ENCODE measurements at places on chromosomes 5 and 9.

DNA sequence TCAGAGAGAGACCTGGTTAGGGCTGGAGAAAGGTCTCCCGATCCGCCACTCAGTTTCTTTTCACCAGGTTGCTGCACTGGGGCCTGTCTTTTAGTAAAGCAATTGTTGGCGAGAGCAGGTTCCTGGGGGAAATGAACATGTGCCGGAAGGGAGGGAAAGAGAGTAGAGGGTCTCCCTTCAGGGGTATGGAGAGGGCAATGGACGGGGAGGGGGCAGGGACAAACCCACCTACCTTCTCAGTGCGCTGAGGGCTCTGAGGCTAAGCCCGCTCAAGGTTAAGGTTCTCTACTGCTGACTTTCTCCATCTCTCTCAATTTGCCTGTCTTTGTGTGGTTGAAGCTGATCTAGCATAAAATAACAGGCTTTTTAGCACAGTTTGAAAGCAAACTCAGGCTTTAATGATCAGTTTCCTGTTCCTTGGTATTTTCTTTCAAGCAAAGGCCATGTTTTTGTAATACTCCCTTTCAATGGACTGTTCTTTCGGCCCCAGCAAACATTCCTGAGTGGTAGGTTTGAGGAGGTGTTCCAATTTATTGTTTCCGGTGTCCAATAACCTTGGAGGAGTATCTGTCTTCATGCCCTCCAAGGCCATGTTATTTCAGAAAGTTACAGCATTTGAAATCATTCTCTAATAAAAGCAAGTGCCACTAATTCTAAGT, 25.5 kb upstream of the TRAF1 start:
- no peak for DNase-seq

DNA sequence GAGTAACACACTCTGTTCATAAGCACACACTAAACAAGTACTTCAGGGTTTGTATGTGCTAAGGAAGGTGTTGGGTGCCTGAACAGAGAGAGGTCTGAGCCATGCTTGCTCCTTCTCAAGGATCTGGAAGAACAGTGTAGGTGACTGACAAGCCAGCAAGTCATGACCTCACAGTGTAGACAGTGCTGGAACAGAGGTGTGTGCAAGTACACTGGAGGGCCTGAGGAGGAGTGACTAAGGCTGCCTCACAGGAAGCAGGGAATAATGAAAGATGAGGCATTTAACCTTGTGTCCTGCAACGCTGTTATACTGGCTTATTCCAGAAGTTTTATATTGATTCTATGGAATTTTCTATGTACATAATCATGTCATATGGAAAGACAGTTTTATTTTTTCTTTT, 83.9 kb downstream of the TMEM174 start:
- no peak for DNase-seq

- no peak for DNase-seq
These were observed 6.1 kb downstream of the RPS14 start for GRCh38 chr5:150443242-150444075.

- DNase-seq, result no peak
These were observed 126.7 kb downstream of the COL23A1 start for GRCh38 chr5:178463321-178464155.

DNA sequence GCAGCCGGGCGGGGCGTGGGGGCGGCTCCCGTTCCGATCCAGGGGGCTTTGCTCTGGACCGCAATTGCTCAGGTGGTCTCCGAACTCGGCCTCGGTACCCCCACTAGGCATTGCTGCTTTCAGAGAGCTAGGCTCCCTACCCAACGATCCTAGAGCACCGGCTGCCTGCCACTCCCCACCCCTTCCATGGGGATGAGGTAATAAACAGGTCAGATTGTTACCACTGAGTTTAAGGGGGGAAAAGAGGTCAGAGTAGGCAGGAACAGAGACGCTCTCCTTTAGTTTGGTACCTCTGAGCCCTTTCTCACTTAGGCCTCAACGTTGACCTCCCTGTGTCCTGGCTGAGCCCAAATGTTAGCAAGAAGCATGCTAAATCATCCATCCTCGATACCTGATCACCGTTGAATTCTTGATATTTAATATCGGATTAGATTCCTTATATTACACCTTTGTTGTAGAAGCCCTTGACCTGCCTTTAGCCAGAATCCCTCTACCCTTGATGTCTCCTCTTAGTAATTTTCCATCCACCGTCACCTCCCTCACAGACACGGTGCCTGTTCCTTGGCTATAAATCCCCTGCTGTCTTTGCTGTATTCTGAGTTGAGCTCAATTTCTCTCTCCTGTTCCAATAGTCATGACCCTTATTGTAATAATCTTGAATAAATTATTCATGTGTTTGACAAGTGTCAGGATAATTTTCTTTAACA, 588 bp upstream of the PLPP1 start:
- DNase-seq, result no peak

- no peak for DNase-seq
These were observed 72.2 kb upstream of the SPTLC1 start for GRCh38 chr9:92187390-92187789.

DNA sequence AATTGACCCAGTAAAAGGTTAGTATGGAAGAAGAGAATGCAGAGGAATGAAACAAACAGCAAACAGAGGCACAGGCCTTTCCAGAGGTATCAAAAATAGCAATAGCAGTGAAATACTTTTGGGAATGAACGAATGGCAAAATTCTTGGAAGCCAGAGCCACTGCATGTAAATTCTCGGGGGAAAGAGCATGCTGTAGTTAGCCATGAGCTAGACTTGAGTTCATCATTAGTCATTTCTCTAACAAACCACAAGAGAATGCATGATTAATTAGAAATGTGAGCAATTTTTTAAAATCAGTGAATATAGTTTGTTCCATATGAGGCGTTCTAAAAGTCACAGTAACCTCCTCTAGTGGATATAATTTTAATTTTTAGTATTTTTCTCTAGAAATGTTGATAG, 170.3 kb upstream of the PRR16 start:
- no peak for DNase-seq

DNA sequence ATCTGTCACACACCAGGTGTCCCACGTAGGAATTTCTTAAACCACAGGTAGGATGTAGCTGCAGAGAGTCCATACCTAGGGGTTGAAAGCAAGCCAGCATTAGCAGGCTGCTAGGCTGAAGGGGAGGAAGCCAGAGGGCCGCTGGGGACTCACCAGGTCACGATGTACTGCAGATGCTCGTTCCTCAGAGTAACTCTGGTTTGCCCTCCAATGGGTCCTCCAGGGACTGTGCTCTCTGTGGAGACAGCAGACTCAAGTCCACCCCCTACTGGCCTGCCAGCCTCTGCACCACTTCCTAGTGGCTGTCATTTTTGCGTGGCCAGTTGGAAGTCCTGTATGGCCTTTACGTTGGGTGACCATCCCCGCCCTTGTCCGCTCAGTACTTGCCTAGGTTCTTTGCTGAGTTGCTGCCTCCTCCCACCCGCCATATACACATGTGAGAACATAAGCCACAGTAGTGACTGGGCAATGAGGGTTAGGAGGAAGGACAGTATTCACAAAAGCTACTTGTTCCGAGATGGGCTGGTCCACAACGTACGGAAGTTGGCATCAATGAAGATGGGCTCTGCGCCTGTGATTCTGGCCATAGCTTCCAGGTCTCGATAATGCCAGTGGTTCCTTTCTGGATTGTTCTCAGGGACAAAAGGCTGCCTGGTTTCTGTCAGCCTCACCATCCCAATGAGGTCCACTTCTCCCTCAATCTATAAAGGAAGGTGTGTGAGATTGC, 4.1 kb downstream of the RPL7A start:
- DNase-seq, result peak; percentile 41

GRCh38 chr5:38316544-38317224, 58.3 kb downstream of the EGFLAM start:
- no peak for DNase-seq

DNA sequence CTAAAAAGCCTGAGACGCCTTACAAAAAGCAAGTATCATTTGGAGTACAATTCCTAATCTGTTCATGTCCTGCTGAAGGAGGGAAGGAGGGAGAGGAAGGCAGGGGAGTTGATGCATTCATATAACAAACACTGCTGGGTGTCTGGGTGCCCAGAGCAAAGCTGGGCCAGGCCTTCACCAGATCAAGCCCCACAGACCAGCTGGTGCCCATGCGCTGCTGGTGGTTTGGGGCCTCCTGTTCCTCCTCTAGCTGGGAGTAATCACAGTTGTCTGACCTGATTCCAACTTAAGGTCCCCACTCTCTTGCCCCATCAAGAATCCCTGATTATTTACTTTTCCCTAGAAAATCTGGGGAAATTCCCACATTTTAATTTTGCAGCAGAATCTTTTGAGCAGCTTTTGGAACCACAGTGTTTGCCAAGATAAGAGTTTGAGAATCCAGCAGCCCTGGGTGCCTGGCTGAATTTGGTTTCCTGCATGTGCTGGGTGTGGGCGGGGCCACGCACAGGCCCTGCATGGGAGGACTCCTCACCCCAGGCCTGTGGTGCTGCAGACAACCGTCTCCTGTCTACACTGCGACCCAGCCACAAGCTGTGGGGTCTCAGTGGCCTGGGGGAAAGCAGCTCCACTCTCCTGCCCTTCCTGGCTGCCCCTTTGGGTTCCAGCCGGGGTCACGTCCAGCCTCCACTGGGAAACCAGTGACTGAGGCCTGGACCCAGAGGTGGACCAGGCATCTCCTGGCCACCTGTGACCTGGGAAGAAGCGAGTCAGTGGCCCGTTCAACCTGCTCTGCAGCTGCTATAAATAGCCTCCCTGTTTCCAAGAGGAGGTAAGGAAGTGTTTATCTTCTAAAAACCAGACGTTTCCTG, 47.5 kb downstream of the NEURL1B start:
- DNase-seq, result peak; percentile 13

- DNase-seq, result no peak
These were observed 67.2 kb downstream of the DMRT1 start for GRCh38 chr9:908536-909205.

GRCh38 chr9:89537166-89537565, 39.3 kb upstream of the SEMA4D start:
- DNase-seq, result no peak

DNA sequence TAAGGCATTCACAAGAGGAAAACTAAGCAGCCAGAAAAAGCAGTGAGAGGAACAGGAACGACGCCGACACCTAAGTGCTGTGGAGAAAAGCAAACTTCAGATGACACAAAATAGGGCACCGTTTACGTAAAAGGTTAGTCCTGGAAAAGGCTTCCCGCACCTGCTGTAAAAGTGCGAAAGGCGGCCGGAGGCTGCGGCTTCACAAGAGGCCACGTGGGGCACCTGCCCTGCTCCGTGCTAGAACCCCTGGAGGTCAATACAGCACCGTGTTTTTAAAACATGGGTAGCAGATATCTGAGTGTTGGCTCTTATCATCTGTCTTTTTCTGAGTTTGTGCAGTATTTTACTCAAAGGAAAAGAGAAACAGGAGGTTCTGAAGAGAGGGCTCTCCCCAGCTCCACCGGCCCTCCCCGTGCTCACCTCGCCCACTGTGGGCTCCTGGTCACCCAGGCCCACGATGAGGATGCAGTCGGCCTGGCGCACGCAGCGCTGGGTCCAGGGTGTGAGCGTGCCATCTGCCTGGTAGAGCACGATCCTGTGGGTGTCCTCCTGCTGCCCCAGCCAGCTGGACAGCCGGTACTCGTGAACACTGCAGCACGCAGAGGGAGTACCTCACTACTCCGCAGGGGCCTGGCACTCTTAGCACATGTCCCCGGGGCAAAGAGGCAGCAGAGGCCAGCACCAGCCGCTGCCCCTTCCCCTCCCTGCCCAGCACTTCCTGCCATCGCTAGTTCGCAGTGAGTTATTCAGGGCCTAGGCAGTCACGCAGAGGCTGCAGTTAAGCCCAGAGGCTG, 21.0 kb upstream of the NSMF start:
- DNase-seq, result no peak

- DNase-seq, result no peak
These were observed 88.8 kb downstream of the PHF2 start for GRCh38 chr9:93665128-93665636.

- DNase-seq, result no peak
These were observed 76.5 kb downstream of the C9orf152 start for GRCh38 chr9:110131499-110131898.

DNA sequence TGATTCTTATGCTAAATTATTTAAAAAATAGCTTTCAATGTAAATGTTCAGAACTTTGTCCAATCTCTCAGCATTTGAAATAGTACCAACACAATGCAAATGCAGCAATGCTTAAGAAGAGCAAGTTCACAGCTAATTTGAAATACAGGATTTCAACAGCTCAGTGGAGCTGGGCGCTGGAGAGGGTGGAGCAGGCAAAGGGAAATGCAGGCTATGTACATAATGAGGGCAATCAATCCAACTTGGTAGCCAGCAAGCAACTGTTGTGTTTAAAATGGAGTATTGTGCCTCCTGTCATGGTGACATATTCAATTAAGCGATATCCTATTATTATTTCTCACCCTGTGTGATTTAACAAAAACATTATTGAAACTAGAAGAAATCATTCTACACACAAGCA, 568.8 kb downstream of the PSAT1 start:
- no peak for DNase-seq

DNA sequence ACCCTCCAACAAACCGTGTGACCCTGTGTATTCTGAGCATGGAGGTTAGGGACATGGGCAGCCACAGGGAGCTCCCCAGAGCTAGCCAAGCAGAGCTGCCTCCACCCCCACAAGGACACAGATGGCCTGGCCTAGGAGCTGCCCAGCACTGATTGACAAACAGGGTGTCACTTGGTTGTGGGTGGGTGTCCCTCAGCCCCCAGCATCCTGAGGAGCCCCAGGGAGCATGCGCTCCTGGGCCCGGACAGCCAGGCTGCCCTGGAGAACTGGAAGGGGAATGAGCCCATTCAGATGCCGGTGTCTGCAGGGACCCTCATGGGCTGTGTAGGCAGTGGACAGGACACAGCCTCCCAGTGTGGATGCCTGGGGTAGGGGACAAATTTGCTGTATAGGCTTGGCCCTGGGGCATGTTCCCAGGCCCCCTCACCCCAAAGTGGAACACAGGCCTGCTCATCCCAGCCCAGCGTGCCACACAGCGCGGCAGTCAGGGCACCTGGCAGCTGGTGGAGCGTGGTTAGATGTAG, 124.8 kb upstream of the LMX1B start:
- DNase-seq, result no peak

- peak; percentile 94 for DNase-seq
These were observed at the start of gene SNX18 for GRCh38 chr5:54517512-54518145. Gene SNX18 (plus strand): TSS chr5:54517759. CDS start chr5:54517953, 194 bp downstream.

DNA sequence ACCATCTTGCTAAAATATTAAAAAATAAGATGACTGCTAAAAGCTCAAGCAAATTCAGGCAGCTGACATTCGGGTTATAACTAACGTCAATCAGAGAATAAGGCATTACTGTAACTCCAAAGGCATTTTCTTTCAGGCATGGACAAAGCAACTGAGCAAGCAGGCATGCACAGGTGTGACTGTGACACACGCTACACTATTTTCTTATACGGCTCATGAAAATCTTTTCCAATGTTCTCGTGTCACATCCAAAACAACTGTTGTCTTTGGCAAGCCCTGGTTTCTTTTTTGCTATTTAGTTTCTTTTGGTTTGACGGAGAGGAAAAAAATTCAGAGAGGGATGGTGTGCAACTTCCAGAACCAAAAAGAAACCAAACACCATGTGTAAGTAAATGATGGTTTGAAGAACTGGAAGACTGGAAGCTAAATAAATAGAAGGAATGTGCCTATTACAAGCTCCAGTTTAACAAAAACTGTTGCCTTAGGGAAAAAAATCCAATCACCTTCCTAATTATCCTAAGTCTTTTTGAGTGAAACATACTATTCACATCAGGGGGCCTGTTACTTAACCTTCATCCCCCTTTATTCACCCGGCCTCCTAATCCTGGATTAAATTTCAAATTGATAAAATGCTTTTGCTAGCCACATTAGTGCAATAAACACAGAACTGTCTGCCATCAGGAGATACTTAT, 277.6 kb downstream of the PSAT1 start:
- DNase-seq, result no peak

- DNase-seq, result no peak
These were observed 381.9 kb upstream of the ZNF462 start for GRCh38 chr9:106481013-106481609.

Measured in CD4-positive, alpha-beta T cell treated with Interleukin-12 subunit alpha and Interleukin-12 subunit beta, for 1 hour (primary cell).